ENCODE measurements at places on chromosomes 4 and X.

- no peak for DNase-seq
Observed at GRCh38 chr4:48329976-48330375, 11.4 kb upstream of the SLAIN2 start.

DNA sequence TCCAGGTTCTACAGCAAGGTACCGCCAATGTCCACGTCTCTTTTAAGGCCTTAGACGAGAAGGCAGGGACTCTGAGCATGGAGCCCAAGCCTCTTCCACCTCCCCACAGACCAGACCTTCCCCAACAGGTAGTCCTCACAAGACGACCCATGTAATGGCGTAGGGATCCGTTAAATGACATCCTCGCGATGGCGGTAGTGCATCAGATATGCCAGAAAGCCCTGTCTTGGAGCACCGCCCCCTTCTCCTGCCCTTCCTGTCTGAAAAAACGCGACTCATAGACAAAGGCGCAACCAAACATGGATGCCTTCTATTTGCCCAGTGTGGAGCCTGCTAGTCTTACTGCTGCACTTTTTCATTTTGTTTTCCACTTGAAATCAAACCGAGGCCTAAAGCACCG, 185.4 kb downstream of the OR13H1 start:
- DNase-seq = no peak

GRCh38 chrX:132181364-132181763, 37.9 kb downstream of the RAP2C start:
- no peak for DNase-seq

- DNase-seq = no peak
Observed at GRCh38 chr4:186170966-186171365, 20.4 kb upstream of the CYP4V2 start.

- DNase-seq = no peak
Observed at GRCh38 chrX:68876731-68877130, 47.9 kb downstream of the EFNB1 start.

- DNase-seq = no peak
Observed at GRCh38 chr4:38565271-38566199, 98.5 kb upstream of the KLF3 start.

DNA sequence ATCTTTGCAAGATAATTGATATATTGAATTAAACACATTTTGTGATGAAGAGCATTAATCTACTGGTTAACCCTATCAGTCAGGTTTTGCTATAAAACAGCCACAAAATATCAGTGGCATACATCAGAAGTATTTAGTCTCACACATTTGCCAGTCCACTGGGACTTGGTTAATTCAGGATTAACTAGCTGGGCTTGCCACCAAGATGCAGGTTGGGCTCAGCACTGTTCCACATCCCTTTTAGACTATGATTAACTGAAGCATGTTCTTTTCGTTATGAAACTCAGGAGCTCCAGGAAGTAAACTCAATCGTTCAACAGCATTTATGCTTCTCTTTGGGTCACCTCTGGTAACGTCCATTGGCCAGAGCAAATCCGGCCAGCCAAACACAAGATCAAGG, 538.1 kb upstream of the HS3ST1 start:
- DNase-seq = no peak

- no peak for DNase-seq
Observed at GRCh38 chr4:151323667-151324066, 1.7 kb downstream of the SH3D19 start.

GRCh38 chrX:7953446-7953845, 26.2 kb upstream of the PNPLA4 start:
- DNase-seq = no peak

DNA sequence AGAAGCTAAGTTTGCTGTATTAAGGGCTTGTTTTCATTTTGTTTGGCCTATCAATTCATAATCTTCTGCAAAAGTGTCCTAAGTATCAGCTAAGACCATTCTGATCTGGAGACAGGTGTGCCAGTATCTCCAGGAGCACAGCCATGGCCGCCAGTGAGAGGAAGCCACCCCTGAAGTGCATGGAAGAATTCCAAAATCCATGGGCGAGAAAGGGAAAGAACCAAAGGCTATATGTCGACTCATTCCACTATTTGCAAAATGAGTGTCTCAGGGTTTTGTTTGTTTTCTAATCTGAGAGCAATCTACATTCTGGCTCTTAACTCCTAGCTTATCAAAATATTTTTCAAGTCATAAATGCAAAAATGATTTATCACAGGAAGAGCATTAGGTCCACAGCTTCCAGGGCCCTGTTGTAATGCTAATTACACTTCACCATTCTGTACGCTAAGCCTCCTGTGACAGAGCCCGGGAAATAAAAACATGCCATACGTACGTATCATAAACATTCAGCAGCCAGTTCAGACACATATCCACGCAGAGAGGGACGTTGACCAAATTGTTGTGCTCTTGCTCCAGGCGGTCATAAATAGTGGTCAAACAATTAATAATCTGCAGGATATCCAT, 137.3 kb upstream of the FTHL17 start:
- no peak for DNase-seq

DNA sequence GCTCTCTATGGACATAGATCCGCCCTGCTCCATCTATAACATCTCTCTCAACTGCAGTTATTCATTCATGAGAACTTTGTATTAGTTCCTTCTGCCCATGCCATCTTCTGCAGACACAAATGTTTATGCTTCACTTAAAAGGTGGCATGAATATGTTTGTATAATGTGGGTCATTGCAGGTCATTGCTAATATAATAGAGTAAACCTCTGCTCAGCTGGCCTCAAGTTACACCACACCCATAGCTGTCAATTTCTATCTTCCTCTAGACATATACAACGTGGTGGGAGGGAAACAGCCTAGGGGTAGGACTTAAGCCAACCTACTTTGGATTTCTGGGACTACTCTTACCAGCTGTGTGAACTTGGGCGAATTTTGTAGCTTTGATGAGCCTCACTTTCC, 129.8 kb downstream of the ATXN3L start:
- DNase-seq = no peak

DNA sequence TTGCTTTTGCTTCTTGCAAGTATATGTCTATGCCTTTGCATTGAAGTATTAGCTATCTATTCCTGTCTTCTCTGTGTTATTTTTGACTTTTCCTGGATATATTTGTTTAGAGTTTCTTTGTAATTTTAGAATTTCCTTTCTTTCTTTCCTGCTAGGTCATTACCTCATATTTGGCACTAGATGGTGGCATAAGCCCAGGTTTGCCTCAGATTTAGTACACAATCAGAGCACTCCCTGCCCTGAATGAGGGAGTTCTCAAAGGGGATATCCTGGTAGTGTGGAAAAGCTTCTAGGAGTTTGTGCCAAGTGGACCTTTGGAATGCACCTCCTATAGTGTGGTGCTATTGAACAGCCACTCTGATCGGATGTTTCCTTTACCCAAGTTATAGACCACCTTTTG, 181.6 kb downstream of the UGT8 start:
- no peak for DNase-seq

GRCh38 chr4:127622621-127622920, 10.2 kb upstream of the INTU start:
- no peak for DNase-seq

Measured in stimulated activated CD4-positive, alpha-beta T cell treated with anti-CD3 and anti-CD28 coated beads, Interleukin-15, amount 100 ng/mL, for 48 hours (primary cell).